RKO (cell line): ENCODE measurements at places on chromosomes 4 and X.
A peak's percentile ranks its signal among the peaks of the same experiment; 100 is the strongest.

- DNase-seq: no peak
These were observed 87.1 kb downstream of the AMELX start for GRCh38 chrX:11380187-11380844.

DNA sequence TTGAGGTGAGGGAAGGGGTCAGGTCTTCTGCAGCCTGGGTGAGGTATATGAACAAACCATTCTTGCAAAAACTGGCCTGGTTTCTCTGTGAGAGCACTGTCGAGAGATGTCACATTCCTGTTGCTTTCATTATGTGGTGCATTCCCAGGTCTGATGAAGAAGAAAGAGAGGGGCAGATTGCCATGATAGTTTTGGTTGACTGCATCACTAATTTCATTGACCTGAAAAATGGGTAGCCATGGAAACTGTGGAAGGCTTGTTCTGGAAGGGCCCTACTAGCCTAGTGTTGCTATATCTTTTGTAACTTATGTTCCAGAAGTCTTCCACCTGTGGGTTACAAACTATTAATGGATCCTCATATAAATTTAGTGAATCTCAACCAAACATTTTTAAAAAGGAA, 32.9 kb upstream of the CYBB start:
- no peak for DNase-seq

DNA sequence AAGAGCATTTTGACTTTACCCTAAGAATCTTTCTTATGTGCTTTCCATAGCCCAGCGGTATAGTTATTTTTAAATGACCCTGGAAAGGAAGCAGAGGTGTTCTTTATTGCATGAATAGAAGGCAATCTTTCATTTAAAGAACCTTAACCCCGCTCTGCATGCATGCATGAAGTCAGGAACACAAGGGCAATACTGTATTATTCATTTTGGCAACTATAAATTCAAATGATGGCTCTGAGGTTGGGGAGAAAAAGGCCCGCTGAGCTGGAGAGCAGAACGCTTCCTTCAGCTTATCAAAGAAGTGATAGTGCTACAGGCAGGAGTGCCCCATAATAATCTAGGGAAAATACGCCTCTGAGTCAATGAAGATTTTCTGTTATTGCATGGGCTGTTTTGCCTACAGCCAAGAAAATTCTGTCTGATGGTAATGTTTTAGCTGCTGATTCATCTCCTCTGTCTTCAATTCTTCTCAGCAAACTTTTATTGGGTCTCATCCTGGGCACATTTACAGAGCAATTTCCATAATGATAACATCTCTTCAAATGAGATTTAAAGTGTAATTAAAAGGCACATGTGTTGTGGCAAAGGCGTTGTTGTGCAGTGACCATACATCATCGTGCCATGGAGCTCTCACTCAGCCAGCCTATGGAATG, 452.2 kb upstream of the FTHL17 start:
- DNase-seq: no peak

DNA sequence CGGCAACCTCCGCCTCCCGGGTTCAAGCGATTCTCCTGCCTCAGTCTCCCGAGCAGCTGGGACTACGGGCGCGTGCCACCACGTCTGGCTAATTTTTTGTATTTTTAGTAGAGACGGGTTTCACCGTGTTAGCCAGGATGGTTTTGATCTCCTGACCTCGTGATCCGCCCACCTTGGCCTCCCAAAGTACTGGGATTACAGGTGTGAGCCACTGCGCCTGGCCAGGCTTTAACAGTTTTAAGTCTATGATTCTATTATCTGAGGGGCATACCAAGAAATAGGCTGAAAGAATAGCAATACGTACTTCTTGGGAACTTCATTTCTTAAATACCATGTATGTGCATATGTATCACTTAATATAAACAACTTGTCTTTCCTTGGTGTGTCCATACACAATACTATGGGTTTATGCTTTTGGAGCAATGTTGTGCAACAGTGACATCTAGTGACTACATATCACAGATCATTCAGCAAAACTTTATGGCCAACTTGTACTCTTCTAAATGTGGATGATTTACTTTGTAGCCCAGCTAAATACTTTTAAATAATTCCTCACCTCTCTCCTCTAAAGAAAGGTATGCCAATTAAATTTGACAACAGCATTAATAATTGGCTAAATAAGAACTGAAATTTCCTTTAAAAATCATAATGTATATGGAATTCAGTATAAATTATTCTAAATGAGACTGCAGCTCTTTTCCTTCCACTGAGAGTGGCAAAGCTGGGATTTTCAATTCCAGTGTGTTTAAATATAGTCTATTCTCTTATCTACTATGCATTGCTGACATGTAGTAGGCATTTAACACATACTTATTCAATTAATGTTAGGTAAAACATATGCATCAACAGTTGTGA, 10.4 kb downstream of the SLC9B1 start:
- DNase-seq: peak; percentile 79

DNA sequence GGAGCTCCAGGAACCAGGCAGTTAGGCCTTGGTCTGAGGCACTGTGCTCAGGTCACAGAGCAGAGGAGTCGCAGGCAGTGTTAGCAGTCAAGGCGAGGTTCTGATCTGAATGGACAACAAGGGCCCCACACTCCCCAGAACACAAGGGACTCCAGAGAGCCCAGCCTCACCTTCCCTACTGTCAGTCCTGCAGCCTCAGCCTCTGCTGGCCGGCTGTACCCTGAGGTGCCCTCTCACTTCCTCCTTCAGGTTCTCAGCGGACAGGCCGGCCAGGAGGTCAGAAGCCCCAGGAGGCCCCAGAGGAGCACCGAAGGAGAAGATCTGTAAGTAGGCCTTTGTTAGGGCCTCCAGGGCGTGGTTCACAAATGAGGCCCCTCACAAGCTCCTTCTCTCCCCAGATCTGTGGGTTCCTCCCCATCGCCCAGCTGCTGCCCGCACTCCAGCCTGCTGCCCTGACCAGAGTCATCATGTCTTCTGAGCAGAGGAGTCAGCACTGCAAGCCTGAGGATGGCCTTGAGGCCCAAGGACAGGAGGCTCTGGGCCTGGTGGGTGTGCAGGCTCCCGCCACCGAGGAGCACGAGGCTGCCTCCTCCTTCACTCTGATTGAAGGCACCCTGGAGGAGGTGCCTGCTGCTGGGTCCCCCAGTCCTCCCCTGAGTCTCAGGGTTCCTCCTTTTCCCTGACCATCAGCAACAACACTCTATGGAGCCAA, 26.2 kb downstream of the MAGEA9 start:
- DNase-seq: no peak

DNA sequence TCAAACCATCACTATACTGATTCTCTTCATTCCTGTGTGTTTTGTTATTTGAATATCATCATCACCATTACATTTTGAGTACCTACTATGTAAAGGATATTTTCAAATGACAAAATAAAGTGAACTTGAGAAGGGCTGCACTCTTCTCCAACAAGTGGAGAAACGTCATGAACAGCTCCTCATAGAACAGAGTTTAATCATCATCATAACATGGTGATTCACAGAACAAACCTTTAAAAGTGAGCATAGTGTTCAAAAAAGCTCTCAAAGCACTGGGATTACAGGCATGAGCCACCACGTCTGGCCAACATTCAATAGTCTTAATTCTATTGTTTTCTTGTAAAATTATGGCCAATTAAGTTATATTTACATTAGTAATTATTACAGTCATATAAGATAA, 993.9 kb downstream of the PDHA2 start:
- DNase-seq: peak; percentile 22

DNA sequence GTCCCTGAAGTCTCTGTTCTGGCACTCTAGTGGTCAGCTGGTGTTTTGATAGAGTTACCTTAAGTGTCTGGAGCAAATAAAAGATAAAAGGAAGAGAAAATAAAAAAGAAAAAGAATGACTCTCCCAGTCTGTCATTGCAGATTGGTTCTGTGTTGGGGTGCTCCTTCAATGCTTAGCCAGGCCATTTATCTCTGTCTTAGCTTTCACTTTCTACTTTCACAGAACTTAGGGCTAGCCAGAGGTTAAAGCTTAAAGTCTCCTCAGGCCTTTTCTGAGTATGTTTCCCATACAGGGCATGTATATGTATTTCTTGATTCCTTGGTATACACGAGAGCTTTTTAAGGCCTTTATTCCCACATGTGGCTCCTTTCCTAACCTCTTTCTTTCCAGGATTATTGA, 83.1 kb upstream of the TEX13D start:
- DNase-seq: no peak

GRCh38 chrX:55489314-55490009, at the start of gene USP51:
USP51 (minus strand) TSS chrX:55489848; CDS start chrX:55488939, 909 bp downstream.
- DNase-seq: no peak
